DMS 273 treated with DMSO at 0.1 percent for 48 hours (cell line): ENCODE measurements at places on chromosomes 6 and 20.

GRCh38 chr20:40925829-40926510, 102.7 kb upstream of the TOP1 start:
- no peak for DNase-seq

- DNase-seq: no peak
Observed at GRCh38 chr20:58576603-58576970, 61.4 kb upstream of the APCDD1L start.

DNA sequence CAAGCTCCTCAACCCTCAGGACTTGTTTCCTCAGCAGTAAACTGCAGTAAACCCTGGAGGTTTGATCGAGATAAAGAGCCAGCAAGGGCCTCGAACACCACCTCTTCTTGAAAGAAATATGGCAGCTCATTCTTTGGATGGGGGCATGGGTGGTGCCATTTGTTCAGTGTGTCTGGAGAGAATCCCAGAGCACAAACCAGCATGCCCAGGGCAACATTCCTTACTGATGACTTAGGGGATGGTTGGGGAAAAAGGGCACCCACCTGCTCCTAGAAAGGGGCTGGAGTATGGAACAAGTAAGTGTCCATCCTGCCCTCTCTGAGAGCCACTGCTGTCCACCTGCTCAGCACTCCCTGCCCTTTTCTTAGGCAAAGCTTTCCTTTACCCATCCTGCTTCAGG, 31.3 kb upstream of the ZFAND3 start:
- DNase-seq: no peak

DNA sequence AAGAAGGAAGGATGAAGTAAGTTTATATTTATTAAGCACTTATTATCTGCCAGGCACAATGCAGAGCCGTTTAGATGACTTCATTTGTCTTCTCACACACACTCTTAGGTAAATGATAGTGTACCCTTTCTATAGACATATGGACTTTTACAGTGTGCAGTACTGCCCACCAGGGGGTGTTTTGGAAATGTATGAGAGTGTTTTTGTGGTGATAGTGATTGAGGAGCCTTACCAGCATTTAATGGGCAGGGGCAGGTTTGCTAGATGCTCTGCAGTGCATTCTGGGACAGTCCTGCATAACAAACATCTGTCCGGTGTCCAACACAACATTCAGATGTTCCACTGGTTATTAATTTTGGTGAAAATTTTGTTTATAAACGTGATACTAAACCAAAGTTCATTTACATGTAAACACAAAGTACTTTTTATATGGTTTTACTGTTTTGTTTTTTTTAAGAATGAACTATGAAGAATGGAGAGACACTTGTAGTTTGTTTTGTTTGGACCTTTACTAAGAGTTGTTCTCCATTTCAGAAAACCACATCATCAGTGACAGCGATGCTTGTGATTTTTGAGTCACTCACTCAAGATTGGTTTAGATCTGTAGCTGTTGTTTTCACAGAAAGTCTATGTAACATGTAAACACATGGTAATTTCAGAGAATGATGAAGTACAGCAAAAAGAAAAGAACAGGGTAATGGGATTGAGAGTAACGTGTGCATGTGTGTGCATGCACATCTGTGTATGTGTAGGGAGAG, 19.9 kb downstream of the KCNS1 start:
- no peak for DNase-seq

DNA sequence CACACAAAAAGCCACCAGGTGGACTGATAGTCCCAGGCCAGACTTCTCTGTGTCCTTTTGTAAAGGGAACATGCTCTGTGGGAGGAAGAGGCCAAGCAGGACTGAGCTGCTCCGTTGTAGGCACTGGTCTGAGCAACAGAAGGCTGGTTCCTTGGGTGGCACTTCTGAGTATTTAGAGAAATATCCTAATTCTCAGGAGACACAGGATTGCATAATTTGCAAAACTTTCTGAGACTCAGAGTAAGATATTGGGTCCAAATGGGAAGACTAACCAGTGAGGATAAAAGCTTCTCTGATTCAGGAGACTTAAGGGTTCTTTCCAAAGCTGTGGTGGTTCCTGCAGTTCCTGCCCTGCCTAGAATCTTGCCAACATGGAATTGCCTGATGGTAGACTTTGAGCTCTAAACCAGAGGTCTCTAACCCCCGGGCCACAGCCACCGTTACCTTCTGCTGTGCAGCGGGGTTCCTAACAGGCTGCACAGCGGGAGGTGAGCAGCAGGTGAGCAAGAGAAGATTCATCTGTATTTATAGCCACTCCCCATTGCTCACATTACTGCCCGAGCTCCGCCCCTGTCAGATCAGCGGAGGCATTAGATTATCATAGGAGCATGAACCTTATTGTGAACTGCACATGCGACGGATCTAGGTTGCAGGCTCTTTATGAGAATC, 107.0 kb downstream of the OLIG3 start:
- no peak for DNase-seq

- no peak for DNase-seq
Observed at GRCh38 chr6:36028088-36028876, 674 bp downstream of the MAPK14 start.

DNA sequence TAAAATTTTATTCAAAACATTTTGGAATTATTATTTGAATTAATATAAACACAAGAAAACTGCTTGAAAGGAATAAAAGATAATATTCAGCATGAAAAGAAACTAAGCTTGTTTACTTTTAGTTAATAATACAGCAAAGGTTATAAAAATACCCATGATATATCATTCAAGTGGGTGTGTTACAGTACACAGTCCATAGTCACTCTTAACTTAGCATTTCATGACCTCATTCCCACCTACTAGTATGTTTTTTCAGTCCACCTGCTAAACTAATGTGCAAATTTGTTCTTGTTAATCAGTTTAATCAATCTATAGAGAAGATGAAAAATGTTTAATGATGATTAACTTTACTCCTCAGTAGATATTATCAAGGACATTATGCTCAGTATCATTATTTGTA, 841.4 kb upstream of the EPHA7 start:
- DNase-seq: no peak

- DNase-seq: no peak
Observed at GRCh38 chr6:151702851-151703658, 104.4 kb upstream of the ESR1 start.

- no peak for DNase-seq
Observed at GRCh38 chr6:149225946-149226345, 91.6 kb upstream of the TAB2 start.

DNA sequence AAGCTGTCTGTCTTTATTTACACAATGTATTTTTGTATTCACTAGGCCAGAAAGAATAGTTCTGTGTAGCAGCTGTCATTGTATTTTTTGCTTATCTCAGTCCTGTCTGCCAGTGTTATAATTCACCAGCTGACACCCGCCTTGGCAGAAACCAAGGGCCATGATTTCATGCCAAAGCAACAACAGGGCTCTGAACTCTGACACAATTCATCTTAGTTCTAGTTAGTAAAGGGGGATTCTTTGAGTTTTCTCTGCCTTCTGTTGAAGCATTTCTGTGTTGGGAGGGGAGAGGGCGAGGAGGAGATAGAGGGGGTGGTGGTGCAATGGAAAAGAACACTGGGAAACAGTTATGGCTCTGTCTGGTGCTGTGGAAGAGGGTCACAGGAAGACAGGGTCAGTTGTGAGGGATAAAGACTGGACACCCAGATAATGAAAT, 684.6 kb upstream of the MARCKS start:
- DNase-seq: peak; percentile 81

DNA sequence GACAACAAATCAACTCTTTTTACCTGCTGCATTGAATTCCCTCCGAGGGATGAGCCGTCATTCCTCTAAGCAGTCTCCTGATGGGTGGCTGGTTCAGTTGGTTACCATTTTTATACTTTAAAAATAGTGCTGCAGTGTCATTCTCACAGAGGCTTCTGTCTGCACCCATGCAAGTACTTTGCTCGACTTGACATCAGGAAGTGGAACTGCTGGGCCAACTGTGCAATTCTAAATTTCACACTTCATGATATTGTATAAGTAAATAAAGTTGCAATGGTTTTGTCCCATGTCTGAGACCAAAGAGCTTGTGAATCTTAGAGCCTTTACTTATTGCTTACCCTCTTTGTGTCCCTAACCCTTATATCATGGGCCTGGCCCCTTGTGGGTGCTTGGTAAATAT, 2.5 kb downstream of the BTN3A1 start:
- DNase-seq: no peak

GRCh38 chr20:63384336-63384735, 23.2 kb upstream of the CHRNA4 start:
- DNase-seq: no peak

DNA sequence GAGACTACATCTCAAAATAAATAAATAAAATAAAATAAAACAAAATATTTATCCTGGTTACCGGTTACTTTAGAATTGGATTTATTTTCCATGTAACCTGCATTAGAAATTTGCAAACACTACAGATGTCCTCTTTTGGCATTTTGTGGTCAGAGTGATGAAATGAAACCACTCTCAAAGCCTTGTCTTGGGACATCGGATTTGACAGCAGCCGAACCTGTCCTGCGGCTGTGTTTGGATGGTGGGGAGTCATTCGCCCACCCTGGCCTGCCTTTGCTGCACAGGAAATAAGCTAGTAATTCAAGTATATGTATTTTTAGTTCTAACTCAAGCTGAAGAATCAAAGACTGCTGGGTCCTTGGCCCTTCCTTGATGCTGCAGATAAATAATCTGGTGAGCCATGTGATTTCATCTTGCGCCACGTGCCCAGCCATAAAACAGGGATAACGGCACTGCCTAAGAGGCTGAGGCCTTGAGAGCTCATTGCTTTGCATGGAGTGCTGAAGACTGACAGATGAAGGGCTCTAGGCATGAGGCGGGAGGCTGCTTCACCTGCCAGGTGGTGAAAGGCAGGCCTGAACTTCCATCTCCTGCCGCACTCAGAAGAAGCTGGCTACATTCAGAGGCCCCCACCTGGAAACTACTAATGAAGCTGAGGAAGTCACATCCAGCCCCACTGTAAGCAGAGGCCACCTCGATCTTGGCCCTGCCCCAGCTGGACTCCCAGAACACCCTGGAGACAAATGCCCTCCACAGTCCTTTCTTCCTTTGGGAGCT, 76.9 kb downstream of the NOL4L start:
- DNase-seq: no peak

GRCh38 chr20:57818418-57819181, 108.8 kb upstream of the PMEPA1 start:
- no peak for DNase-seq

DNA sequence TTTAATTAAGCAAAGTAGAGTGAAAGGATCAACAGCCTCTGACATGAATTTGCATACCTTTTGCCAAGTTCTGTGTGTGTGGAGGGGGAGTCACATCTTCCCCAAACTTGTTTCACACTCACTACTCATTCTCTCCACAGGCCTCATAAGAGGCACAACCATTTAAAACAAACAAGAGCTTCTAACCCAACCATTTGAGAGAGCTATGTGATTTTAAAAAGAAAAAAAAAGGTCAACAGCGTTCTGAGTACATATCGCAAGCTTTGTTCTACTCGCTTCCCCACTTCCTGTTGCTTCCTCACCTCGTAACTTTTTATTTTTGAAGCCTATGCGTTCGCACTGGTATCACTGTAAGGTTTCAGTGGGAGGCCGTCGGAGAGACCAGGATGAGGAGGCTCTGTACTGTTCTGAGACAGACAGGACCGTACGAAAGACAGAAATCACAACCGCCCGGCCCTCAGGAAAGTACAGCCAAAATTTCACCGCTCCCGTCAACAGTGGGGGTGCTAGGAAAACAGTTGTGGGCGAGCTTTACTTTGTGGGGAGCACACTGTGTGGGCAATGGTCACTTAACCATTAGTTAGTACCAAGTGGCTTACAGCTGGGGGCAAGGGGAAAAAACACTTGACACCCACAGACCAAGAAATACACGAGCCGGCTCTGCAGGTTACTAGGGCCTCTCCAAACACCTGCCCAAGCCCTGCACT, 61.3 kb downstream of the TRERF1 start:
- no peak for DNase-seq

DNA sequence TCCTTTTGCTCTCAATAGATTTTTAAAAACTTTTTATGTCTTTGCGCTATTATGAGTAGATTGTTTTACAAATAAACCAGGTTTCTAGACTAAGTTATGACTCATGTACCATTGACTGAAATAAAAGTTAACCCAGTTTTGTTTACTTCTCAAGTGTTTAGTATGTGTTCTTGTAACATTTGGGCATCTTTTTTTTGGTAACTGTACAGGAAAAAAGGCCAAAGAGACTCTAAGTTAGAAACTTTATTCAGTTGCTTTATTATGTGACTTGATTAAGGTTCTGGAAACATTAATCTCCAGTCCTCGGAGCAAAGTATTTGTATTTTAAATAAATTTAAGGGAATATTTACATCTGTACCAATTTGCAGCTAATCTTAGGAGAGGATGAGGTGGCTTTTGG, 2.9 kb downstream of the NKAIN2 start:
- no peak for DNase-seq

GRCh38 chr20:61922411-61922810, 143.3 kb downstream of the TAF4 start:
- no peak for DNase-seq

DNA sequence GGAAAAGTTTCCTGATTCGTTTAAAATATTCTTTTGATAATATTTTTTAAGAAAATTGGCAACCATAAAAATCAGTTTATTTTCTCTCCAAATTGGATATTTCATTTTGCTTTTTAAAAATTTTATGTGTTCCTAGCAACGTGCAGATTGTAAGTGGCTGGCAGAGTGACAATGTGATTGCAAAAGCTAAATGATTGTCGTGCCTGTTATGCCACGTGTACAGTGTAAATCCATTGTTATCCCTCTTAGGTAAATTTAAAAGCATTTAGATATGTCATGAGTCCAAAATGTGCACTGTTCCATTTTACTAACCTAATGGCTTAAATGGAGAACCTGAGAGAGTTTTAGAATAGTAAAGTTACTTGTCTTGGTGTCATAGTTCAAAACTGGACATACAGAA, 94.4 kb upstream of the ADGRF4 start:
- DNase-seq: no peak

DNA sequence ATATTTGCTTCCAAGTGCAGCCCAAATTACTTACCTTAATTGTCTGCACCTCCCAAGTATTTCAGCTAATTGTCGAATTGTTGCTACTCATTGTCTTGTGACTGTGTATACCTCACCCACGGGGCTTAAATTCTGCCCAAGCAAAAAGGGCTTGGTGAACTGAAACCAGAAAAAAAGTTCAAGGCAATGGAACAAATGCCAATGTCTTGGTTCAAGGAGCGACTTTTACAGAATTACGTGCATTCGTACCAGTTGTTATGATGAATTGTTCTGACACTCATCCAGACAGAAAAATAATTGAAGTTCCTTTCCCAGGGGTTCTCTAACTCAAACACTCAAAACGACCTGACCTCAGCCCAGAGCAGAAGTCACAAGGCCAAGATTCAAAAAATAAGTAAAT, 13.9 kb upstream of the PXDC1 start:
- DNase-seq: no peak

GRCh38 chr6:26599591-26599990, 2.8 kb downstream of the ABT1 start:
- no peak for DNase-seq

DNA sequence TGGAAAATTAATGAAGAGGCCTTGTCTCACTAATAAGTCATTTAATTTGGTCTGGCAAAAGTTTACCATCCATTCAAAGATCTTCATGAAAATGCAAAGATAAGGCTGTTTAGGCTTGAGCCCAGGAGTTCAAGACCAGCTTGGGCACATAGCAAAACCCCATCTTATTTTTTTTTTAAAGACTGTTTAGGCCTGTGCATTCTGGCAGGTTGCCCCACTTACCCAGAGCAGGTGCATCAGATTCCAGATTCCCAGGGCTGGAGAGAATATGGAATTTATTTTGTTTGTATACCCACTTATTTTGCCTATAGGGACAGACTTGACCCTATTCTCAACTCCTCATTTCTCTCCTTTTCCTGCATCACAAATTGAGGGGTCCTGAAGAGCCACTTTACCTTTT, 5.7 kb downstream of the FOXO3 start:
- no peak for DNase-seq

GRCh38 chr20:56422824-56423189, 10.7 kb downstream of the CASS4 start:
- DNase-seq: no peak
